Activated CD4-positive, alpha-beta T cell treated with anti-CD3 and anti-CD28 coated beads, Interleukin-2, Interleukin-4, amounts not matched to agents 100 ng/mL and 50 ng/mL, durations not matched to agents 16 hours and 8 hours (primary cell): ENCODE measurements at places on chromosomes 11 and 22.

GRCh38 chr11:26105762-26106423, 226.0 kb upstream of the ANO3 start:
- no peak for DNase-seq

DNA sequence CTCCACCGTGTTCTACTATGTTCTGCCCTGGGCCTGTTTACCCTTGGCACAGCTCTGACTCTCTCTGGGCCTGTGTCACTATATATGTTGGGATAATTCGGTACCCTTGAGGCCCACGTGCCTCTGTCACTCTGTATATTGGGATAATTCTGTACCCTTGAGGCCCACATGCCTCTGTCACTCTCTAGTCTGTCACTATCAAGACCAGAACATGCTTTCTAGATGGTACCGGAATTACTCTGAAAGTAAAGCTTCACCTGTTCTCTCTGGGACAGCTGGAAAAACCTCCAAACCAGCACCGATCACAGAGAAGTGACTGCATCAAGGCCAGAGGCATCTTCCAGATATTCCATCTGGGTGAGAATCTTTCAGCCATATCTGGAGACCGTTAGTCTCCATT, 9.3 kb upstream of the FCHSD2 start:
- DNase-seq = no peak

GRCh38 chr11:106466521-106467080, 389.1 kb downstream of the AASDHPPT start:
- no peak for DNase-seq

DNA sequence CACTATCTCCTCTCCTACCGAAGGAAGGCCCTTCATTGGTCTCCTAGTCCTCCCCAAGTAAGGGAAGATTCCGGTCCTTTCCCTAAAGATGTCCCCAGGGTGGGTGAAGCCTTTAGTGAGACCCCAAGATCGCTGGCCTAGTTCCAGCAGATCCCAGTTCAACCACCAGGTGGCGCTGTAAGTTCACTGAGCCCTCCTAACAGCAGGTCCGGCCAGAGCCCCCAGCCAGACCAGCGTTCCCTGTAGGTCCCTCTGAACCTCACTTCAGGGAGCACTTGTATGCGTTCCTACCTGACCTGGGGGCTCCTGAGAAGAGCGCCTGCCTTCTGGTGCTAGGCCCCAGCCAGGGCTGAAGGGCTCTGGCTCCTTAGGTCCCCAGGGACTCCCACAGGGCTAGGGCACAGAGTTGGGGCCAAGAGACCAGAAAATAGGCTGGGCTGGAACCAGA, 38.1 kb downstream of the LMO1 start:
- DNase-seq = peak; percentile 66

DNA sequence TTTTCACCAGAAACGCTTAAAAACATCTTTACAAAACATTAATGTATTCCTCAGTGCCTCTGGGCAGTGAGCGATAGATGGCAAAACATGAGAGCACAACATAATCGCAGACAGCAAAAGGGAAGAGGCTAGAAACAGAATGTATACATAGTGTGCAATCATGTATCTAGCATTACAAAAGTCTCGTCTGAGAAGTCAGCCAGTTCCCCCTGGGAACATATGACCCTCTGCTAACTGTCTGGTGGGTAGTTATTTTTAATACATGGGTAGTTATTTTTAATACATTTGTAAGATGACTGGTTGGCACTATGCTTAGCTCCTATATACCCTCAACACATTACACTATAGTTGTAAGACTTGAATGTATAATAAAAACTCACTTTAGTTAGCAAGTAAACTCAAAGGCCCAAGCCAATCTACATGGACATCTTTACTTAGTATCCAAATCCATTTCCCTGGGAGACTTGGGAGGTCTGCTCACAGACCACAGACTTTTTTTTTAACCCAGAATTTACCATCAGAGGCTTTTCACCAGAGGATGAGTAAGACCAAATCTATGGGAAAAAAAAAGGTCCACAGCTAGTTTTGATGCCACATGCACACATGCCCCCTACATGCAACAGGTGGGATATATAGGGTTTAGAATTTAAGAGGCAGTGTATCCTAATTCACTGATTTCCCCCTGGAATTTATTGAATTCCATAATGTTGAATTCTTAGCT, 71.7 kb downstream of the AMBRA1 start:
- DNase-seq = no peak
